ENCODE measurements at places on chromosomes 4 and X.

GRCh38 chr4:12538162-12538561 is 946.0 kb downstream of the RAB28 start:
- no peak for DNase-seq

- DNase-seq, result no peak
Observed at GRCh38 chr4:16508968-16509367, 282.7 kb upstream of the TAPT1 start.

GRCh38 chrX:53305996-53306937 is 24.9 kb upstream of the IQSEC2 start:
- no peak for DNase-seq

DNA sequence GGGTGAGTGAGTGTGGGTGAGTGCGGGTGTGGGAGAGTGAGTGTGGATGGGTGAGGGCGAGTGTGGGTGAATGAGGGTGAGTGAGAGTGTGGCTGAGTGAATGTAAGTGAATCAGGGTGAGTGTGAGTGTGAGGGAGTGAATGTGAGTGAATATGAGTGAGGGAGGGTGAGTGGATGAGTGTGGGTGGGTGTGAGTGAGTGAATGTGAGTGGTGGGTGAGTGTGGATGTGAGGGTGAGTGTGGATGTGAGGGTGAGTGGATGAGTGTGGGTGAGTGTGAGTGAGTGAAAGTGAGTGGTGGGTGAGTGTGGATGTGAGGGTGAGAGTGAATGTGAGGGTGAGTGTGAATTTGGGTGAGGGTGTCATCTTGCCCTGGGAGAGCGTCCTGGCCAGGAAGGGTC is 67.5 kb downstream of the TRIML1 start:
- DNase-seq, result no peak

DNA sequence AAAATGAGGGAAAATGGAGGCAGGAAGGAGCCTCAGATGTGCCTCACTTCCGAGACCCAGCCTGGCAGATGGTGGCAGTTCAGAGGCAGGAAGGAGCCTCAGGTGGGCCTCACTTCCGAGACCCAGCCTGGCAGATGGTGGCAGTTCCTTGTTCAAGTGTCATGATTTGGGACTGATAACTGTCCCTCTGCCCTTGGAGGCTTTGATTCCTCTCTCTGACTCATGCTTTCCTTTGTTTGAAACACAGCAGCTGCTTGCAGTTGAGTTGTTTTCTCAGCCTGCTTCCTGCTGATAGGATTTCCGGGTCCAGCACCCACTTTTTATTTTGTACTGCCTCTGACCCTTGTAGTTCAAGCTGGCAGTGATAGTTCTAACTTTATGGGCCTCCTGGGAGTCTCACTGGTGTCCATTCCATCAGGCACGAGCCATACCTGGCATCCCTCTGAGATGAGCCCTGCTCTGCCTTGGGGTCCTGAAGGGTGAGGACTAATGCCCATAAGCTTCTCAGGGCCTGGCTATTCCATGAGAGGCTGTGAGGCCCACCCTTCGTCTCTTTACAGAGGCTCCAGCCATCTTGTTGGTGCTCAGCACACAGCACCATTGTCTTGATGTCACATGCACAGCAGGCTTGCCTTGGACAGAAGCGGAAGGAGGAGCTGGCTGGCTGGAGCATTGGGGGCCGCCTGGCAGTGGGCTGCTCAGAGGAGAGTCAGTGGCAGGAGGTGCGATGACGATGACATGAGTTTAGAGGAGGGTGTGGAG is 13.0 kb downstream of the RGS12 start:
- peak; percentile 69 for DNase-seq

- no peak for DNase-seq
Observed at GRCh38 chrX:132016628-132017430, 6.3 kb upstream of the STK26 start.

- DNase-seq, result no peak
Observed at GRCh38 chrX:33194876-33195433, 16.4 kb downstream of the DMD start.
